ENCODE measurements at places on chromosomes 1 and 21.

DNA sequence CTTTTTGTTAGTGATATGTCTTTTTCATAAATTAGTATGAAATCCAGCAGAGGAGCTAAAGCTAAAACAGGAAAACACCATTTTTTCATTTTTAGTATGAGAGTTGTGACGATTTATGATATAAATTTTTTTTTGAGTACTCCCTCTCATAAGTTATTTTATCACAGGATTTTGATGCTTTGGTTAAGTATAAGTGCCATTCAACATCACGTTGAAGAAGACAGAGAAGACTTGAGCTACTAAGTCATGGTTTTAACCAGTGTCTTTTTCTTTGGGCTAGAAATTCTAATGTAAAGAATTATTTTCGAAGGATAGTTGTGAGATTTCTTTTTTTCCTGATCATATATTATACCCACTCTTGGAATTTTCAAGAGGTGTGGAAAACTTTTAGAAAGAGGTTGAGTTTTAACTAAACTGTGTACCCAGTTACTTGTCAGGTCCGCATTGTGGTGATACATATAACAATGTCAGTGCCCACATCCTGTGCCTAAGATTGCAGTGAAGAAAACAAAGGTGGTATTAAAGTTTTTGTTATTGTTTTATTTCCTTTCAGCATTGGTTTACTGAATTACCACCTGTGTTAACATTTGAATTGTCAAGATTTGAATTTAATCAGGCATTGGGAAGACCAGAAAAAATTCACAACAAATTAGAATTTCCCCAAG lies 93.8 kb downstream of the USP25 start:
- DNase-seq = no peak

DNA sequence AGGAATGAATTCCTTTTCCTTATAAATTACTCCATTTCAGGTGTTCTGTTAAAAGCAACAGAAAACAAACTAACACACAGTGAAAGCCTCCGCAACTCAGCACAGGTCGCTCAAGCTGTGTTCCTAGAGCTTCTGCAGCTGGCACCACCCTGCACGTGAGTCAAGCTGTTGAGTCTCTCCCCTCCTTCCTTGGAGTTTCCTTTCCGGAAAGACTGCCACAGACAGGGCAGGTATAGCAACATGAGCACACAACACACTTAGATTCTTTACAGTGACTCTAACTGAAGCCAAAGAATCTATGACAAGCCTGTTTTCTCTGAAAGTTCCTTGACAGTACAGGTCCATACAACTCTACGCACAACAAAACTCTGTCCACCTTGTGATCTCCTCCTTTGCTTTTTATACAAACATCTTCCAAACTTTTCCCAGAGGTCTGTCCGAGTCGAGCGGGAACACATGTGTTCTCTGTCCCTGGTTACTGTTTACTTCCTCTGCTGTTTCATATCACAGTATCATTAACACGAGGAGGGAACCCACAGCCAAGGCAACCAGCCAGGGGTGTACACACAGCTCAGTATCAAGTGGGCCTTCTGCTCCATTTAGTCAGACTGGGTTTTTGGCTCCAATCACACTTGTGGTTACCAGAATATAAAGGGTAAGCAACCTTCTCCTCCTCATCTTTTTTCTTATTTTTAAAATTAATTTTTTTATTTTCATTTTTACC lies 38.7 kb upstream of the DESI2 start:
- no peak for DNase-seq

DNA sequence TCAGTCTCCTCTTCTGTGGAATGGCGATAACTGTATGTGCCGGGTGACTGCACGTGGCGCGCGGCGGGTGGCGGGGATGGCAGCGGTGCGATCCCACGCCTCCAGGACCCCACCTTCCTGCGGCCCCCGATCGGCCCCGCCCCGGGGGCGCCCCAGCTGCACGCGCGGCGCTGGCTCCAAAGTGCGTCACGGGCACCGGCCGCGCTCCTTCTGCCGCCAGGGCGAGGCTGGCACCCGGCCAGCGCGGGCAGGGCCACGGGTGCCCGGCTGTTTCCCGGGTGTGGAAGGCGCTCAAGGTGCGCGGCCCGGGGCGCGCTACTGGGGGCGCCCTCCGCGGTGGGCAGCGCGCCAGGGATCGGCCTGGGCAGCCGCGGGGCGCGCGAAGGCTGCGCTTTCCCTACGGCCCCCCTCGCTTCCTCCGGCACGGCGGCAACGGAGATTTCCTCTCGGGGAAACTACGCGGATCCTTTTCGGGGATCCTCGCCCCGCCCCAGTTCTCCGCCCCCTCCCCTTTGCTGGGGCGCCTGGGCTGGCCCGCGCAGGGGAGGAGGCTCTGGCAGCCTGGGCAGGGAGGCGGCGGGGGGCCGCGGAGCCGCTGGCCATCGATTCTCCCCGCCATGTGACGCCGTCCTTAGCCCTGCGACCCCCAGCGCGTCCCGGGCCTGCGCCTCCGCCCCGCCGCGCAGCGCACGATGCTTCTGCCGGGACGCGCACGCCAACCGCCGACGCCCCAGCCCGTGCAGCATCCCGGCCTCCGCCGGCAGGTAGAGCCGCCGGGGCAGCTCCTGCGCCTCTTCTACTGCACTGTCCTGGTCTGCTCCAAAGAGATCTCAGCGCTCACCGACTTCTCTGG lies at the start of gene EVA1C:
EVA1C (plus strand) TSS at position 545 of the 853 bp plus-strand sequence; CDS start at position 693, 148 bp downstream.
- DNase-seq = peak; percentile 52

DNA sequence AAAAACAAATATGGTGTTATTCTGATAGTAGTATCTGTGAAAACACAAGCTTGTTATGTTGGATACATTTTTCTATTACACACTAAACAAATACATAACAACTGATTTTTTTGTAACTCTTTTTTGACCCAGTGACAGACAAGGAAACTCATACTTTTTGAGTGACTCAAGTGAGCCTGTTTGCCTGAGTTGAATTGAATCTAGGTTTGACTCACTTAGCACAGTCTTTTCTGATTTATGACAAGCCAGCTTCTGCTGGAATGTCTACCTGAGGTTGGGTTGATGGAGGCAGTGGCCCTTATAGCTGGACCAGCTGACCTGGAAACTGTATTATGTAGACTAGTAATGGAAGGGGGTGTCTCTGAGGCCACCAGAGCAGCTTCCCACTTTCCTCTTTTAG lies 4.2 kb upstream of the CLCA4 start:
- DNase-seq = no peak

DNA sequence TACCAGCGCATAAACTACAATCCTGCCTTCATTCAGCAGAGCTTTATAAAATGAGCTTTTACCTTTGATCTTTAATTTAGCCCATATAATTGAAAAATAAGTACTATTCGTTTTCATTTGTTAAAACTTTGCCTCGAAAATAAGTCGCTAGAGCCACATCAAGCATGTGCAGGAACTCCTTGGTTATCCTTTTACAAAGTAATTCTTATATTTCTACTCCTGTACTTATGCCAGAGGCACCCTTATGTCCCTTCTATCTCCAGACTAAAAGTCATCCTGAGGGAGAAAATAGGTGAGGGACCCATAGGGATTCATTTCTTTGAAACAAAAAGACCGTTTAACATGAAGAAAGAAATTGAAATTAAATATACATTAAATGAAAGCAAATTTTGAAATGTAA lies 278.2 kb upstream of the C1orf105 start:
- no peak for DNase-seq

DNA sequence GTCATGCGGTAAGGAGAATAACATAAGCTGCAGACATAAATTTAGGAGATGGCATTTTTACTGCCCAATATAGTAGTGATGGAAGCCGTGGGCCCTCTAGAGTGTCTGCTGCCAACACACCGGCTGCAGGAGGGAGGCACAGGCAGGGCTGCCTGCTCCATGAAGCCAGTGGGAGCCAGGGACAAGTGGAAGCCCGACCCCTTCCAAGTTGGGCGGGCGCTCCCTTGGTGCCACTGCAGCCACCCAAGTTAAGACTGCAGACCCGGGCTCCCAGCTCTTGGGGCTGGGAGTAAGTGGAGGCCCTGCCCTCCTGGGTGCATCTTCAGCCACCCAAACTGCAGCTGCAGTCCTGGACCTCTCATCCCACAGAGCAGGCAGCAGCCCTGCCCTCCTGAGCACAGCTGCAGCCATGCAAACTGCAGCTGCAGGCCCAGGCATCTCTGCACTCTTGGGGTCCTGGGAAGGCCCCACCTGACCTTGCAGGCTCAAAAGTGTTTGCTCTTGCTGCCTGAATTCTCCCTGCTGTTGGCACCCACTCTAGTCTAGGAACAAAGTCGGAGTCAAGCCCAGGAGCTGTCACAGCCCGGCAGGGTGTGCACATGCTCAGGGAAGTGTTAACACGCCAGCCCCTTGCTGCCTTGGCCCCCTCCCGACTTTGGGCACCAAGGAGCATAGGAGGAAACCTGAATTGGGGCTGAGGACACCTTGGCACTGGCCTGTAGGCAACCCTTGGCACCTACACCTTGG lies 437.2 kb upstream of the PRMT6 start:
- no peak for DNase-seq

GRCh38 chr21:45950740-45951515 lies 30.6 kb upstream of the COL6A1 start:
- no peak for DNase-seq

GRCh38 chr1:6001992-6002576 lies 9.9 kb upstream of the NPHP4 start:
- no peak for DNase-seq

DNA sequence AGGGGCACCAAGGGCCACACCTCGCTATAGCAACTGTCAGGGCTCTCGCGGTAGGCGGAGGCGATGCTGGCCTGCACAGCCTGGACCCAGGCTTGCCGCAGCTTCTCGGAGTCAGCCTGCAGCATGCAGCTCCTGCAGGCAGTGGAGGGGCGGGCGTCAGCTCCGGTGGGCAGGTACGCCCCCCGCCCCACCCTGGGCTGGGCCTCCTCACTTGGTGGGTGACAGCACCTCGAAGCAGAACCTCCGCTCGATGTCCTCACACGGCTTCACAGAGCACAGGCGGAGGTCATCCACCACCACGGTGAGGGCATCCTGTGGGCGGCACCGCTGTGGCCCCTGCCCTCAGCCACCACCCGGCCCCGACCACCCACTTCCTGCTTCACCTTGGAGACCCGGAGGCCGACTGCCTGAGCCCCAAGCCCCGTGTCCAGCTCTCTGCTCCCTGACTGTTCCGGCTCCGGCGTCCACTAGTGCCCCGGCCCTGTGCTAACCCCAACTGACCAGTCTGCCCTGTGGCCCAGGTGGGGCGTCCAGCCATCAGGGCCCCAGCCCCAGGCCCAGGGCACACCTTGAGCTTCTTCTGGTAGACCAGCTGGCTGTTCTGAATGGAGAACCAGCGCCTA lies 9.8 kb downstream of the ACAP3 start:
- DNase-seq = no peak

- DNase-seq = no peak
Observed at GRCh38 chr1:108085628-108086027, 114.5 kb downstream of the SLC25A24 start.

DNA sequence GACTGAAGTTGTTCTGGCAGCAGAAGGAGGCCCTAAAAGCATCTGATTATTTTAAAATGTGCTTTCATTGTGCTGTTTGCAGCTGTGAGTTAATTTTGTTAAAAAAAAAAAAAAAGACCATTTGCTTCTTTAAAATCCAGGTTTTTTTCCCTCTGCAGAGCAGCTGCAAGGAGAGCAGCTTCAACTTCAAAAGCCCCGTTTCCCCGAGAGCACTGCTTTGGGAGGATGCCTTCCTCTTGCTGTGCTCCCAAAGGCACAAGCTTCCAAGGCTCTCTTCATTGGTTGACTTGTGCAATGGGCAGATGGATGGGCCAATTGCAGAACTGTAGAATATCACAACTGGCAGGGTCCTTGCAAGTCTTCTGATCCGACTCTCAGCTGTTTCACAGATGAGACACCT lies 459.2 kb upstream of the PKN2 start:
- DNase-seq = no peak

- DNase-seq = no peak
Observed at GRCh38 chr1:102434421-102434820, 437.7 kb upstream of the OLFM3 start.

GRCh38 chr1:206706298-206706791 lies 21.6 kb downstream of the MAPKAPK2 start:
- no peak for DNase-seq

- no peak for DNase-seq
Observed at GRCh38 chr1:215192306-215192705, 109.8 kb downstream of the KCNK2 start.

- no peak for DNase-seq
Observed at GRCh38 chr1:94614996-94615395, 73.4 kb upstream of the F3 start.

DNA sequence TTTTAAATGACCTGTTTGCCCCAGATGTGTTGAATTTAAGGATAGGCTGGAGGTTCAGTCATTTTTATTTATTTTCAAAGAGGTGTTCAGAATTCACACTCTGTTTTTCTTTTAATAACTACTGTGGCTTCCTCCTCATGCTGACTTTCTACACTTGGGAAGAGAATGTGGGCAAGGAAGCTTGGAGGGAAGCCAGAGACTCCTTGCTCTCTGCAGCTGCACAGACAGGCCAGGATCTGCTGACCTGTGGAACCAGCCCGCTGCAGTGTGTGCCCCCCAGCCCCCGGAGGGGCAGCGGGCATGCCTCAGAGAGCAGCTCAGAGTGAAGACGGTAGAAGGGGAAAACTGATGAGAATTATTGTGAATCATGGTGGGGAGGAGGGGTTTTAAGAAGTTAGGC lies 16.9 kb downstream of the MGST3 start:
- no peak for DNase-seq

DNA sequence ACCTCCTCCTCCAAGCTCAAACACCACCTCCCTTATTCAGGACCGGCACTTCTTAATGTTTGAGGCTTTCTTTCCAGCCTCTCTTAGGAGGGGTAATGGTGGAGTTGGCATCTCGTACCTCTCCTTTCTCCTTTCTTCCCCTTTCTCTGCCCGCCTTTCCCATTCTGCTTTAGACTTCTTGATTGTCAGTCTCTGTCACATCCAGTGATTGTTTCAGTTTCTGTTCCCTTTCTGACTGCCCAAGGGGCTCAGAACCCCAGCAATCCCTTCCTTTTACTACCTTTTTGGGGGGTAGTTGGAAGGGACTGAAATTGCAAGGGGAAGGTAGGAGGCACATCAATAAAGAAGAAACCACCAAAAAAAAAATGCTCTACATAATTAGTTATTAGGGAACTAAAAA lies 5.6 kb downstream of the ELK4 start:
- DNase-seq = no peak

DNA sequence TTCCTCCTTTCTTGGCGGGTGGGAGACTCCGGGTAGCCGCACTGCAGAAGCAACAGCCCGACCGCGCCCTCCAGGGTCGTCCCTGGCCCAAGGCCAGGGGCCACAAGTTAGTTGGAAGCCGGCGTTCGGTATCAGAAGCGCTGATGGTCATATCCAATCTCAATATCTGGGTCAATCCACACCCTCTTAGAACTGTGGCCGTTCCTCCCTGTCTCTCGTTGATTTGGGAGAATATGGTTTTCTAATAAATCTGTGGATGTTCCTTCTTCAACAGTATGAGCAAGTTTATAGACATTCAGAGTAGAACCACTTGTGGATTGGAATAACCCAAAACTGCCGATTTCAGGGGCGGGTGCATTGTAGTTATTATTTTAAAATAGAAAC lies 2.5 kb downstream of the OLIG2 start:
- DNase-seq = no peak

DNA sequence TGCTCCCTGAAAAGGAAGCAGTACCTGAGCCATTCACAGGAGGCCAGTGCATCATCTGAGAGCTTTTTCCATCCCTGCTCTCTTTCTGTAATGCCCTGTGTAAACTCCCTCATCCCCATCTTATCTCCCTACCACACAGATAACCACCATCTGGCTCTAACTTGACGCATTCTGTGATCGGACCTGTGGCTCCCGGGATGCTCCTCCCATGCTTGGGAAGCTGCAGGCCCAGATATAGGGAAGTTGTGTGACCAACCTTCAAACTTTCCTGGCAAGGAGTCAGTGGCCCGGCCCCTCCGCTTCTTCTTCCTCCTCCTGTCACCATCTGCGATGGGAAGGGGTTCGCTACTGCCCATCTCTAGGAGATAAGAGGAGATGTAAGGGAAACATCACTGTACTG lies 21.1 kb downstream of the MKNK1 start:
- no peak for DNase-seq

All from anterior cingulate cortex (tissue), 58 donors.